ENCODE measurements at places on chromosomes 13 and 19. TPM values are rescaled to one million over a fixed set of nuclear protein-coding genes. Genes with fewer than 3 reads are reported as not detected.

GRCh38 chr19:3413796-3414327 lies 47.5 kb downstream of the NFIC start:
- DNase-seq: no peak

- DNase-seq: no peak
These were observed 1243.7 kb upstream of the PCDH9 start for GRCh38 chr13:68473834-68474326.

DNA sequence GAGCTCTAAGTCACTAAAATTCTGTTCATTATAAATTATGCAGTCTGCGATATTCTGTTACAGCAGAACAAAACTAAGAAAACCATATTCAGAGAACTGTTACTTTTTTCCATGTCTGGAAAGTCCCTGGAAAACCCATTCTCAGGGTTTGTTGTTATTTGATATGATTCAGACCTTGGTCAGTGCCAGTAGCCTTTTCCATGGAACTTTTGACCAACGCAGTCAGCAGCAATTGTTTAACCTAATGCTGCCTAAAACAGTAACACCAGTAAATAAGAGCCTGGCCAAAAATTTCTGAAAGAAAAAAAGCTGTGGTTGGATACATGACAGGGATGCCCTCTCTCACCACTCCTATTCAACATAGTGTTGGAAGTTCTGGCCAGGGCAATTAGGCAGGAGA lies 402.7 kb downstream of the TBC1D4 start:
- no peak for DNase-seq

DNA sequence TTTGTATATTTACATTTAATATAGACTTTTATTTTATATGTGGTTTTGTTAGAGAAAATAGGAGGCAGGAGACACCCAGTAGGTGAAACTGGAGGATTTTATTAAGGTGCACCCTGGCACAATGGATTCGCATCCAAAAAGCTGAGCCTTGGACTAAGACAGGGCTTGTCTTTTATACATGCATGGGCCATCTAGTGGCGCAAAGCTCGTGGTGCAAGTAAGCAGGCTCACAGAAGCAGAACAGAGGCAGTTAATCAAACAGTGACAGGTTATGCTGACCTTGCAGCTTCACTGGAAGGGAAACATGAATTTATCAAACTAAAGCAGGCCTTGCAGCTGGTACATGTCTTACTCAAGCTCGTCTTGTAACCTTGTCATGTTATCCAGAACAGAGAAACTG lies 58.8 kb upstream of the ZNF681 start:
- peak; percentile 36 for DNase-seq

- DNase-seq: no peak
These were observed 2.2 kb downstream of the TRIM28 start for GRCh38 chr19:58546019-58546530.

Gene DCT
- total RNA-seq: 0.53 TPM

Gene OR2Z1
- total RNA-seq: not detected

Gene ERVV-1
- total RNA-seq: not detected

Gene CEACAM19
- total RNA-seq: 2.7 TPM

Gene OR7D2
- 1.4 TPM for total RNA-seq

Gene LRRC4B
- not detected for total RNA-seq

Gene FFAR2
- not detected for total RNA-seq

Data from T-cell (primary cell).